Activated gamma-delta T cell treated with Interleukin-2 at 50 U/mL for 16 hours (primary cell): ENCODE measurements at places on chromosomes 5 and 9.

GRCh38 chr9:79433703-79434102, 138.1 kb upstream of the TLE4 start:
- no peak for DNase-seq

DNA sequence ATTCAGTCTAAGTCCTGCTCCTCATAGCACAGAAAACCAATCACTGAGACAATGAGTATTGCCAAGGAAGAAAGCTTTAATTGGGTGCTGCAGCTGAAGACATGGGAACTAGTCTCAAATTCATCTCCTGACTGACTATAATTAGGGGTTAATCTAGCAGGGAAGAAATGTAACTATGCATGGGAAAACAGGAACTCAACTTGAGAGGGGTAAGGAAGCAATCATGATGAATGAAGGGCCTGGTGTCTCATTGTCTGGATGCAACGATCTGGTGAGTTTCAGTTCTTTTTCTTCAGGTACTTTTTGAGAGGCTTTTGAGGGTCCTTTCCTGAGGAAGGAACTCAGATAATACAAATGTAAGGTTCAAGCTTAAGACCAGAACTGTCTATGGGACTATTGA, 24.0 kb upstream of the OCLN start:
- no peak for DNase-seq

DNA sequence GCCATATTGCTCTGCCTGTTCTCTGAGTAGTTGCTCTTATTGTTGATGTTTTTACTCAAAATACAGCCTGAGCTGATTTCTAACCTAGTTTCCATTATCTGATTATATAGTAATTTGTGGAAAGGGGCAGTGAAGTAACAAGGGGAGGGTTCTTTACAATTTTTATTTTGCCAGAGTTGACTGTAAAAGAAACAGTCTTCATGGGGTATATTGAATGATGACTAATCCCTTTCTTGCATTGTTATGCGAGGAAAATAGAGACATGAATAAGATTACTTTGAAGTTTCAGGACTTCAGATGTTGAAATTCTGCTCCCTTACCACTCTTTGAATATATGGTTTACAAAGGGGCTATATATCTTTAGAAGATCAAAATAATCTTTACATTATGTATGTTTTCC, 9.1 kb upstream of the LRRC70 start:
- DNase-seq: no peak

DNA sequence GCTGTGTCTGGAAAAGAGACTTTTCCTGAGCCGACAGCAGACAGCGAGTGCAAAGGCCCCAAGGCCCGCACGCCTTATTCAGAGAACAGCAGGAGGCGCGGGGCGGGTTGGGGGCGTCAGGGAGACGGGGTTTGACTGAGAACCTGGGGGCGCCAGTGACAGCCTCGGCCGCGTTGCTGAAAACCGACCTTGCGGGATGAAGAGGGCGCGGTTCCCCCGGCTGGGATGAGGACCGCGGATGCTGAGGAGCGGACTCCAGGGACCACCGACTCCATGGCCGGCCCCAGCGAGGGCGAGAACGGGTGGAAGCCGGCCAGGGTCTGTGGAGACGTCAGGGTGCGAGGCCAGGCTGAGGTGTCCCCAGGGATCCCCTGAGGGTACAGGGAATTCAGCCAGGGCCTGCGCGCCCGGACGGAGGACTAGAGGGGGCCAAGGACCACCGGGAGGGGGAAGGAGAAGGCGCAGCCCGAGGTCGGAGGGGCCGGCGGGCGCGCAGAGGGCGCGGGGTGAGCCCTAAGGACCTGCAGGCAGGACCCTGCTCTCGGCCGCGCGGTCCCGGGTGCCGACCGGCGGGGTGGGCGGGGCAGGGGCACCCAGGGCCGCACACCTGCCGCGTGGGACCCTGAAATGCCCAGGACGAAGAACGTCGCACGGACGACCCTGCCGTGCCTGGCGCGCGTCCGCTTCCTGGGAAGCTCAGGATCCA, 837 bp upstream of the AHRR start:
- no peak for DNase-seq

- DNase-seq: no peak
Observed at GRCh38 chr9:127209220-127209619, 55.4 kb upstream of the GARNL3 start.

DNA sequence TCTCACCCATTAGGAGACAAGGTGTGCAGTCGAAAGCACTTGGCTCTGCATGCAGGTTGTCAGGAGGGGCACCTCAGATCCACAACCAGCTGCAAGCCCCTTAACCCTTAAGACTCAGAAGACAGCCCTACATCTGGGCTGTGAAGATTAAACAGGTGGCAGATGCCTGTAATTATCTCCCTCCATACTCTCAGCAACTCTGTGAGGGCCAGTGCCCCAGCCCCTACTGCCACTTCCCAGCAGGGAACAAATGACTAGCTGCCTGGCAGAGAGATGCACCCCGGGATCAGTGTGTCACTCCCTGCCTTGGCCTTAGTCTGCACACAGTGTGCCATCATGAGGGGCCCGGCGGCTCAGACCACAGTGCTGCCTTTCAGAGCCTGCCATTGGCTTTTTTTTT, 42.0 kb downstream of the CRB2 start:
- DNase-seq: no peak

DNA sequence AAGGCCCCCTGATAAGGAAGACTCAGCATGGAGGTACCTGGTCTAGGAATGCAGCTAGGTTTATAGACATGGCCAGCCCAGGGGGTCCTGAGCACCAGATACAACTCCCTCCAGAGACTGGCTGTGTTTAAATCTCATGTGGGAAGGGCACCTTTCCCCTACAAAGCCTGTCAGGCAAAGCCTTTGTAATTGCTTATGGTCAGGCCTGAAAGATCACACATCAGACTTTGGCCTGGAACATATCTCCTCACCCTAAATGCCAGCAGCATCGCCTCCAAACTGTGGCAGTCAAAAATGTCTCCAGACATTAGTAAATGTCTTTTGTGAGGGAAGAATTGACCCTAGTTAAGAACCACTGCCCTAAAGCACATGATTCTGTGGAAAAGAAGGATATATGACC, 51.6 kb upstream of the MACIR start:
- DNase-seq: no peak
